ENCODE measurements at places on chromosomes 7 and 10. TPM values are rescaled to one million over a fixed set of nuclear protein-coding genes. Genes with fewer than 3 reads are reported as not detected.

CACNB2 gene
- total RNA-seq = 6.7 TPM

ERVW-1 gene
- total RNA-seq = not detected

CCDC172 gene
- total RNA-seq = not detected

RAMP3 gene
- total RNA-seq = 87.2 TPM

ZNF783 gene
- total RNA-seq = 13.4 TPM

TRIM73 gene
- total RNA-seq = 3.4 TPM

LRRD1 gene
- total RNA-seq = 0.29 TPM

VIPR2 gene
- total RNA-seq = not detected

CALN1 gene
- total RNA-seq = under 0.01 TPM

PRRT4 gene
- total RNA-seq = not detected

ST7 gene
- total RNA-seq = 65.4 TPM

PRPF18 gene
- total RNA-seq = 45.9 TPM

DNA sequence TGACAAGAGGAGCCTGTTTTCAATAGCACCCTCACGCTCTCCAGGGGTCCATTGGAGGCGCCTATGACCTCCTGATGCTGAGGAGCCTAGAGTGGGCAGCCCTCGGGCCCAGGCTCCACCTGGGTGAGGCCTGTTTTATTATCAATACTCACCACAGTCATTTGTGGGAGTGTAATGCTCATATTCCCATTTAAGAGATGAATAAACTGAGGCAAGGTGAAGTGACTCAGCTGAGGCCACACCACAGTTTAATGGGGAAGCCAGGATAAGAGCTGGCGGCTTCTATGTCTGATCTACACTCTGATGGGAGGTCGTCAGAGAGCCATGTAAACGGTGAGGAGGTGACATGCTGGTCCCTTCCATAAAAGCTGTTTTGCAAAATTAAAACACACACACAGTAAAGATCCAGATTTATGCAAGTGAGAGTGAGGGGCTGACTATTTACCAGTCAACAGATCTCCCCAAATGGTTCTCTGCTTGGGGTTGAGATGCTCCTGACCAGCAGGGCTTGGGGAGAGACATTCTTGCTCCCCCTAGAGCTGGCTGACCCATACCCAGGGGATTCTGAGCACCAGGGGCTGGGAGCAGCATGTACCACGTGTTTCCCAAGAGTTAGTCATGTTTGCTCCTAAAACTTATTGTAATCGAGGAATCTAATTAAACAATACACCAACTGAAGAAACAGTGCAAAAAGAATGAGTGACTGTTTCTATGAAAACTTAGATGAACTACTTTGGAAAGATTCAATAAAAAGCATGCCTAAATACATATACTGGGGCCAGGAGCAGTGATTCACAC lies 81.0 kb upstream of the INSIG1 start:
- no peak for DNase-seq

GRCh38 chr7:45575501-45576248 lies 1.5 kb downstream of the ADCY1 start:
- DNase-seq = no peak

DNA sequence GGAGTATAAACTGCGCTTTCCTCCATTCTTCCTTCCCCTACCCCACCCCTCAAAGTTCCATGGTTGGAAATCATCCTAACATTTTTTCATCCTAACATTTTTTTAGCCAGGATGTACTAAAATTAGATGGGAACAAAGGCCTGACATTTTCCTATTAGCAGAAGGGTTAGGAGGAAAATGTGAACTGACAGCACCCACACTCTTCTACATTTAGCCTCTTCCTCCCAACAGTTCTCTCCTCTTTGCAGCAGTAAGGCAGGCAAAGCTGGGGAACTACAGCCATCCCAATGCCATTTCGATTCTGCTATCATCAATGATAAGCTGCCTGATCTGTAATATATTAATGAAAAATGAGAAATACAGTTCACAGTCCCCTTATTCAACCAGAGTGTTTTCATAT lies 11.4 kb upstream of the FAM53B start:
- DNase-seq = no peak

GRCh38 chr7:124032369-124033094 lies at the start of gene TMEM229A:
TSS of gene TMEM229A (minus strand) at chr7:124033067. CDS start at chr7:124033003, 64 bp downstream.
- peak; percentile 43 for DNase-seq

DNA sequence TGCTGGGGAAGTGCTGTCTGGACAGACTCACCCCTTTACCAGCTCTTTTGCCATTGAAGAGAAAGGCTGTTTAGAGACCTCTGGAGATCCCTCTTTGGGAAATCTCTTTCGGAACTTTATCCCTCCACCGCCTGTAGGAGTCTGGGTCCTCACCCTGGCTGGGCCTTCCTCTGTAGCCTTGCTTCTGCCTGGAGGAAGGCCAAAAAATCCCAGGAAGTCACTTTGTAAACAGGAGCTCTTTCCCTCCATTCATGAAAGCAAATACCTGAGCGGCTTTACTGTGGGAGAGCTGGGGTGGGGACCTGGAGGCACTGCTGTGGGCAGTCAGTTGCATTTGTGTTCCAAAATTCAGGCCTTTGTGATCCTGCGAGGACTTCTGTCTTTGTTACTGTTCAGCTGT lies 126.2 kb downstream of the KLF6 start:
- DNase-seq = no peak

DNA sequence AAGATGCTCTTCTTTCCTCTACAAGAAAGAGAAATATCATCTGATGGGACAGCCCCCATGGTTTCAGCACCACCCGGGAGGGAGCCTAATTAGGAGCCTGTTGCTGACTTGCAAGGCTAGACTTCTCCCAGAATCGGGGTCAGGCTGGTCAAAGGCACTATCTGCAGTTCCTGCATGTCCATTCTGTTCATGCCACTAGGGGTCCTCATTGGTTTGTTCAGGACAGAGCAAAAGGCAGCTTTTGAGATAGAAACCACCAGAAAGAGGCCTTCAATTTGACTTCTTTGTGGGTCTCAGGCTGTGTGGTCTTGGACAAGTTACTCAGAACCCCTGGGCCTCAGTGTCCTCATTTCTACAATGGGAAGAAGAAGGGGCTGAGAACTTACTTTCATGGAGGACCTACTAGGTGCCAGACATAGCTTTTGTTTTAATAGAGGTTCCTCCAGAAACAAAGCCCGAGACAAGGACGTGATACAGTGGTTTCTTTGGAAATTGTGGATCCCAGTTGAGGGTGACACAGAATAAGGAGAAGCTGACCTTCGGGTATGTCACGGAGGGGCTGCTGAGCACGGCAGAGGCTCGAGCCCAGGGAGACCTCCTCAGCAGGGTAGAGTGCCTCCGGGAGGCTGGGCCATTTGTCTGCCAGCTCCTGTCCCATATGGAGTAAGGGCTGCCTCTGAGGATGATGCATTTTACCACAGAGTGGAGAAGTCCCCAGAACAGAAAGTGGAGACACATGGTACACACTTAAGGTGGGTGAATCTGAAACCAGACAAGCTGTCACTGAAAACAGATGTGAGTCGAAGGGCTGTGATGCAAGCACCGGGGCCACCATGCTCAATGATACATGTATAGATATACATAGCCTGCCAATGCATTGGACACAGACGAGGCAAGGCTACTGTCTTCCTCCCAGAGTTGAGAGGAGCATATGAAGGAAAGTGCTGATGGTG lies 33.1 kb upstream of the NEUROD6 start:
- no peak for DNase-seq

DNA sequence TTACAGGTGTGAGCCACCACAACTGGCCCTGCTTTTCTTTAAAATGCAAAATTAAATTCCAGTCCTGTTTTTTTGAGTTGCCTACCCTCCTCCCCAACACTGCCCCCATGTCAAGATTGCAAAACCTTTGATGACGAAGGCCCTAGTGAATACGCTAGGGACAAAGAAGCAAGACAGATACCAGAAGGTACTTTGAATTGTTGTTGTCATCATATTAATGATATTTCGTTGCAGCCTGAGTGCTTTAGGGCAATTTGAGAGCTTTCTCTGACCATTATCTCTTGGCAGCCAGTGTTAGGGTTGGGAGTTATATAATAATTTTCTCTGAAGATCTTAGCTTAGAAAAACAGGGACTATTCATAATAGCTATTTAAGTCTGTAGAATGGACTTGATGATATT lies 7.1 kb downstream of the CCSER2 start:
- DNase-seq = no peak

DNA sequence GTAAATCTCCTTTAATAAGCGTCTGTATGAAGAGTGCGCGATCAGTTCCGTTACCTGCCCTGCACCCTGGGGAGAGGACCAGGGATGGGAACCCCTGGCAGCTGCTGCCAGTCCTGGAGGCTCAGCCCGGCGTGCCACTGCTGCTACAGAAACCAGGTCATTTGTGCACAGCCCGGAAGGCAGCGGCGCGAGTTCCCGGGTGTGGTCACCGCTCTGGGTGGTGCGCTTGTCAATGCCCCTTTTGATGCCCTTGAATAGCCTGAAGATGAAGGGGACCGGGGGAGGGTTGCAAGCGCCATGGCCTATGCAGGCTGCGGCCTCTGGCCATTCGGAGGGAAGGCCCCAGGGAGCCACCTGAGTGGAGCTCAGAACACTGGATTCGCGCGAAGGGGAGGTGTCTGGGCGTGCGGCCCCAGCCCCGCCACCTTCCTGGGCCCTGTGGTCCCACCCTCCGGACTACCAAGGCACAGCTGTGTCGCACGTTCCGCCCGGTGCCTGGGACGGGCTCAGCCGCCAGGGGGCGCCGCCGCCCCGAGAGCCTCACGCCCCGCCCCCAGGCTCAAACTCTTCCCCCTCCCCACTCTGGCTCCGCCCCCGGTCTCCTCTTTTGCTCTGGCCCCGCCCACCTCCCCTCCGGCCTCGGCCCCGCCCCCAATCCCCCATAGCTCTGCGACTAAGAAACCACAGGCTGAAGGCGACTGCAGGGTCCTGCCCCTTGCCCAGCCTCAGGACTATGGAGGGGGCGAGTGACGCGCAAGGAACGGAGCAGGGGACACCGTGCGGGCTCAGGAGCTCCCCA lies 16.5 kb downstream of the AP5Z1 start:
- peak; percentile 64 for DNase-seq

GRCh38 chr7:4871056-4871680 lies 9.3 kb upstream of the PAPOLB start:
- DNase-seq = no peak

DNA sequence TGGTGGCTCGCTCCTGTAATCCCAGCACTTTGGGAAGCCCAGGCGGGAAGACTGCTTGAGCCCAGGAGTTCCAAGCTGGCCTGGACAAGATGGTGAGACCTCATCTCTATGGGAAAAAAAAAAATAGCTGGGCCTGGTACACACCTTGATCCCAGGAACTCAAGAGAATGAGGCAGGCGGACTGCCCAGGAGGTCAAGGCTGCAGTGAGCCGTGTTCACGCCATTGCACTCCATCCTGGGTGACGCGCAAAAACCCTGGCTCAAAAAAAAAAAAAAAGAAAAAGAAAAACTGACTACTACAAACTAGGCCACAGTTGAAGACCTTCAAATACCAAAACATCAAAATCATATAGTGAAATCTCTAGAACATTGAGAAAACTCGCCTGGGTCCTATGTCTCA lies 3.9 kb downstream of the BRAT1 start:
- DNase-seq = no peak

DNA sequence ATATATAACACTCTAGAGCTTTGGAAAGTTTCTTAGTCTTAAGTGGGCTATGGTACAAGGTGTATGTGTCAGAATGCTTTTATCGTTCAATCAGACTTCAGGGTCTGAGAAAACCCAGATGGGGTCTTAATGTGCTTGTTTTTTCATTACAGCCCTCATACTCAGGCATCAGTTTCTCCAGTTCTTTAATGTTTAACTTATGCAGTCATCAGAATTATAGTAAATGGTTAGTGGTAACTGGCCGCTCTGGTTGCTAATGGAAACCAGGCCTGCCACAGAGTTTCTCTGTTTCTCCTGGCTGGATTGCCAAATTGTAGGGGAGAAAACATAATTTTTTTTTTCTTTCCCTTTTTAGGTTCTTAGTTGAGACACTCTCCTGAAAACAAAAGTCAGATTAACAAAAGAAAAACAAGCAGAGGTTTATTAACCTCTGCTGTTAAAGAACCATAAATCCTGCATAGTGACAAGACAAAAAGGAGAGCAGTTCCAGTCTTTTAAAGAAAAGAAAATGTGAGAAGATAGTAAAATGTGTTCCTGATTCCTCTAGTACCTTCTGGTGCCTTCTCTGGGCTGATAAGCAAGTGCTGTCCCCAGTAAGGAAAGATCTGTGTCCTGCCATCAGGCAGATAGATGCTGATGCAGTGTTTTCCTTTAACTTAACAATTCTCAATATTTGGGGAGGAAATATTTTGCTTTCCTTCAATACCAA lies 21.5 kb upstream of the GHITM start:
- DNase-seq = no peak

GRCh38 chr10:112622786-112623185 lies 175.8 kb downstream of the VTI1A start:
- DNase-seq = no peak

DNA sequence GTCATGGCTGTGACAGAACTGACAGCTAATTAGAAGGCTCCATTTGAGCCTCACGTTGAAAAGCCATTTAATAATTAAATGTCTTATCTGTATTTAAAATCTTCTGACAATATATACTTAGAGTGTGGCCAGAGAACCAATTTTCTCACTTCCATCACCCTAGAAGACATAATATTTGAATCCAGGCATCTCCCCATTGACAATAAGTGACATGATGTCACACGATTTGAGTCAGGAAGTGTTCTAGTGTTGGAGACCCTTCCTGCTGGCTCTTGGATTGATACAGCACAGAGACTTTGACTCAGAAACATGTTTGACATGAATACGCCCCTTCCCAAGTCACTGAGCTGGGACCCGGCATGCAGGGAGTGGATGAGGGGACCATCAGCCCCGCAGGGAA lies 85.9 kb downstream of the SLIT1 start:
- DNase-seq = no peak

- DNase-seq = no peak
Measured at GRCh38 chr10:46268076-46268881, 18.5 kb upstream of the ANTXRL start.

DNA sequence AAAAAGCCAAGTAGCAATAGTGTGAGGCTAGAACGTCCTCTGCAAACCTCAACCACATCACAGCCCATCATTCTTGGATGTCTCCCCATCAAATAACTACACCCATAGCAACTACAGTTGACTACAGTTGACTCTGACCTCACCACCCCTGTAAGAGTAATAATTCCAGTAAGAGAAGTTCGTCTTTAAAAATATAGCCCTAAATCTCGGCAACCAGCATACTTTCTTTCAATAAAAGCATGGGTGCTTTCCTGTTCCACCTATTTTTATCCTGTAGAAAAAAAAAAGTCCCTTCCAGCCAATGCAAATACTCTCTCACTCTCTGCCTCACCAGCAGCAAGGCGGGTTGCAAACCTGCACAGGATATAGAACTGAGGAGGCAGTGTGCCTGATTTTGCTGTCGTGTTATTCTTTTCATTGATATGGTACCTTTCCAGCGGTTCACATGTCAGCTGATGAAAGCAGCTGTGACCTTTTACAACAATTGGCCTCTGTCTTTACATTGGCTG lies 187.5 kb upstream of the NFE2L3 start:
- no peak for DNase-seq

GRCh38 chr10:115555887-115556402 lies 462.8 kb downstream of the ATRNL1 start:
- DNase-seq = no peak

- DNase-seq = no peak
Measured at GRCh38 chr10:29757551-29758297, 123.0 kb upstream of the SVIL start.

DNA sequence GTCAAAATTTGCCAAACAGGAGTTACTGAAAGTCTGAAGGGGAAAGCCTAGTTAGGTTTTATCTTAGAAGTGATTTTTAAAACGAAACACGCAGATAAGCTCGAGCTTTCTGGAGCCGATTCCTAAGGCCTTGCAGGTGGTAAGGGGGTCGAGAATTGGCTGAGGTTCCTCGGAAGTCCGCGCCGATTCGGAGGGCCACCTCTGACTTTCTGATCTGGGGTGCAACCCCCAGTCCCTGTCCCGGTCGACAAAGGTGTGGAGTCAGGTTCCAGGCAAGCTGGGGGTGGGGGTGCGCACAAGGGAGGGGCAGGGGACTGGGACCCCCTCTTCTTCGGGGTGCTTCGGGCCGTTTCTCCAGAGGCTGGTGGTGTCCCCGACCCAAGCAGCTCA lies 701 bp upstream of the CUL1 start:
- DNase-seq = no peak

Data from thyroid gland (tissue), 4 donors.